Uterus (tissue), 4 donors: ENCODE measurements at places on chromosomes 7 and 10. TPM values are rescaled to one million over a fixed set of nuclear protein-coding genes. Genes with fewer than 3 reads are reported as not detected.
A peak's percentile ranks its signal among the peaks of the same experiment; 100 is the strongest.

GNGT1 gene
- not detected for total RNA-seq

NEBL gene
- total RNA-seq: 2.1 TPM

PNLIP gene
- not detected for total RNA-seq

FAS gene
- 133 TPM for total RNA-seq

MASTL gene
- 6.4 TPM for total RNA-seq

ARHGAP22 gene
- 3.6 TPM for total RNA-seq

CTAGE4 gene
- not detected for total RNA-seq

CYP2C19 gene
- not detected for total RNA-seq

DNA sequence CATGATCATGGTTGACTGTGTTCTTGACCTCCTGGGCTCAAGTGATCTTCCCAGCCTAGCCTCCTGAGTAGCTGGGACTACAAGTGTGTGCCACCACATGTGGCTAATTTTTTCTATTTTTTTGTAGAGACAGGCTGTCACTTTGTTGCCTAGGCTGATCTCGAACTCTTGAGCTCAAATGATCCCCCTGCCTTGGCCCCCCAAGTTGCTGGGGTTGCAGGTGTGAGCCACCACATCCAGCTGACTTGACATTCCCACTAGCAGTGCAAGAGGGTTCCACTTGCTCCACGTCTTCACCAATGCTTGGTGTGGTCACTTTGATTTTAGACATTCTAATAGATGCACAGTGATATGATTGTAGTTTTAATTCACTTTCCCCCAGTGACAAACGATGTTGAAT lies 25.1 kb downstream of the CYP26A1 start:
- no peak for DNase-seq

GRCh38 chr10:96651998-96652431 lies 65.2 kb upstream of the TM9SF3 start:
- DNase-seq: no peak

DNA sequence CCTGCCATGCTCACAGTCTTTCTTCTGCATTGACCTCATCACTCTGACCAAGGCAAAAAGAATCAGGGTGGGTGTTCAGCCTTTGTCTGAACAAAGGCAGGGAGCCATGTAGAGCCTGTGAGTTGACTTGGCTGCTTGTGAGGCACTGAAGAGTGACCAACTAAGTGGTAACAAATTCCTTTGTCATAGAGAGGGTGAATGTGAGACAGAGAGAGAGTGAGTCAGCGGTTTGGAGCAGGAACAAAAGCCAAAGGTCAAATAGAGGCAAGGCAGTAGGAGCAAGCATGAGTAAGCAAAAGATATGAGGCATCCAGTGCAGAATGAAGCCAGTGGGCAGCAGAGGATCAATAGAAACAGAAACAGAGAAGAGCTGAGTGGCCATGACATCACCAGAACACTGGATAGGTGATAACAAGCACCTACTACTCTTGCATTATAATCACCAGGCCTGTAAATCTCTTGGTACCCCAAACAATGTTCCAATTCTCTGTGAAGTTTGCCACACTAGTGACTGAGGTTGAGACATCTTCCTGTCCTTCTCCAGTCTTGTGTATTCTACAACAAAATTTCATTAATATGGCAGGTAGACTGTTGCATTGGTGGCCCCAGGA lies 116.2 kb upstream of the LAMB4 start:
- DNase-seq: no peak

GRCh38 chr10:58806323-58806722 lies 293.7 kb downstream of the BICC1 start:
- no peak for DNase-seq

GRCh38 chr10:80371467-80371866 lies 14.9 kb downstream of the DYDC2 start:
- DNase-seq: no peak

DNA sequence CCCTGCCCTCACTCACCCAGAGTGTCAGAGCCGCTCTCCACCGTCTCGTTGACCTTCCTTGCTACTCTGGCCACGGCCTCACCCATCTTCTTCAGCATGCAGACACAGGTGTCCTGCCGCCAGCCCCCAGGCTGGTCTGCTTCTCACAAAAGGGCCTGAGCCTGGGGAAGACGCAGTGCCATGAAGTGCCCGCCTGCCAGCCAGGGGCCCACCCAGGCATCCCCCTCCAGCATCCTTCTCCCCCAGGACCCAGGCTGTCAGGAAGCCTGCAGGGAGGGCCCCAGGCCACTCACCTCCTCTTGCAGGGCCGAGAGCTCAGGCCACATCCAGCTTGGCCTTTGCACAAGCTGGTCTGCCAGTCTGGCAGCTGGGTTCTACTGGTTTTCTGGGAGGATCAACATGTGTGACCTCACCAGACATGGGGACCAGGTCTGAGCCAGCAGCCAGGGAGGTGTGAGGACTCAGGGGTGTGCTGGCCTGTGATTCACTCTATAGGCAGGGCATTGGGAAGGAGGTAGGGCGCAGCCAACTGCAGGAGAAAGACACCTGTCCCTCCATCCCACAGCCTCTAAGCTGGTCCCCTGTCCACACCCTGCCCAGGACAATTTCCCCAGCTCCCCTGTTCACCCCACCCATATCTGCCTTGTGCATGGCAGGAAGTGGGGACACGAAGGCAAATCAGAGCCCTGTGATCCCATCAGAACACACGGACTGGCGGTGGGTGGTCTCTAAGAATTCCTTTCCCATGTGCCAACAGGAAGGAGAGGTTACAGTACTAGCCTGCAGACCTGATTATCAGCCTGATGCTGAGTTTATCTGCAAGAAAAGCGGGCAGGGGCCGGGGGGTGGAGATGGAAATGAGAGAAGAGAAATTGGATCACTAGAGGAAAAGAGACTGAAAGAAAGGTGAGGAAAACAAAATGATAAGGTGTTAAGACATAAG lies 5.7 kb downstream of the LRRC20 start:
- no peak for DNase-seq

- DNase-seq: no peak
These were observed 600.9 kb upstream of the MKI67 start for GRCh38 chr10:128727114-128727513.

GRCh38 chr10:62788861-62789467 lies 15.6 kb upstream of the ADO start:
- DNase-seq: no peak

GRCh38 chr7:70416347-70416985 lies 715.5 kb upstream of the GALNT17 start:
- DNase-seq: no peak

- no peak for DNase-seq
These were observed 28.5 kb upstream of the PSMG3 start for GRCh38 chr7:1598286-1598685.

DNA sequence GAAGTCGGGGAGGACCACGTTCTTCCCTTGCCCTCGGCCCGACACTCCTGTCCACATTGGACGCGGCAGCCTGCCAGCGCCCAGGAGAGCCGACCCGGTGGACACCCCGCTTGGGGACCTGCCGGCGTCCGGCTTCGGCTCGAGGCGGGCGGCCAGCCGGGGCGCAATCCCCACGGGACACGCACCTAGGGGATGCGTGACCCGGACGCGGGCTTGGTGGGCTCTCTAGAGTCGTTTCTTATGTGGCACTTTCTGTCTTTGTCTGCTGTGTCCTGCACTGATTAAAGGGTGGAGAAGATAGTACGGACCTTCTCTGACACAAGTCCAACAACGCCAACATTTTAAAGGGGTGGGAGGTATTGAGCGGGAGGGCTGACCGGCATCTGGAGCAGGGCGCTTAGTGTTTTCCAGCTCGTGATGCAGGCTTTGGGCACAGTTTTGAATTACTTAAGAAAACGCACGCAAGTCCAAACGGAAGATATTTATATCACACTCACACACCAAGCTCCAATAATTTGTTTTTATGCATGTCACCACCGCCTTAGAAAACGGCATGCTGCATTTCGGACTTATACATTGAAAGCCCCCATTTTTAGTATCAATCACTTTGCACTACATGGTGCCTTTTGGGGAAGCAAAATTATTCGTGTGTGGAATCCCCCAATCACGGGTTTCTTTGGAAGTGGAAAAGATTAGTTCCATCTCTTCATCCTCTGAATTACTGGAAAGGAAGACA lies 3.9 kb upstream of the SPAG6 start:
- DNase-seq: no peak

- no peak for DNase-seq
These were observed 147.5 kb downstream of the RAB11FIP2 start for GRCh38 chr10:117899181-117899683.

GRCh38 chr10:117257721-117258120 lies 16.8 kb downstream of the SLC18A2 start:
- DNase-seq: no peak

DNA sequence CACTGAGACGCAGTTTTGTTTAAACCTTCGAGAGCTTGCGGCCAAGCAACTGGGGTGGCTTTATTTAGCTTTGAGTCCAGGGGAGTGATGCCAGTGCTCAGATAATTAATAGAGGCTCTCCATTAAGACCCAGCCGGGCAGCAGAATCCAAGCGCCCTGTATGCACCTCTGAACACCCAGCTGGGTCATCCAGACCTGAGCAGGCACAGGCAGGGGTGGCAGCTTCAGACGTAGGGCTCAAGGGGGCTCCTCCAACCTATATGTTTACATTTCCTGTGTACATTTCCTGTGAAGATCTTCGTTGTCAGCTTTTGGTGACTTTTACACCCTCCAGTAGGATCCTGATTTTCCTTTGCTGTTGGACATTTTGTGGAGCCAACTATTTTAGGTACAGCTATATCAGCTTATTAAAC lies 719.5 kb downstream of the LRMDA start:
- peak; percentile 26 for DNase-seq

- DNase-seq: peak; percentile 46
These were observed 76.8 kb downstream of the TPST1 start for GRCh38 chr7:66281678-66282590.

GRCh38 chr10:91598211-91598977 lies 34.5 kb downstream of the PPP1R3C start:
- no peak for DNase-seq

GRCh38 chr10:95474228-95475002 lies 86.8 kb downstream of the SORBS1 start:
- DNase-seq: peak; percentile 59

- peak; percentile 40 for DNase-seq
These were observed 57.8 kb downstream of the ZRANB1 start for GRCh38 chr10:124999433-125000365.

GRCh38 chr7:43193893-43194292 lies 81.4 kb downstream of the HECW1 start:
- no peak for DNase-seq

- no peak for DNase-seq
These were observed 118.1 kb upstream of the ADCY1 start for GRCh38 chr7:45456105-45456504.

DNA sequence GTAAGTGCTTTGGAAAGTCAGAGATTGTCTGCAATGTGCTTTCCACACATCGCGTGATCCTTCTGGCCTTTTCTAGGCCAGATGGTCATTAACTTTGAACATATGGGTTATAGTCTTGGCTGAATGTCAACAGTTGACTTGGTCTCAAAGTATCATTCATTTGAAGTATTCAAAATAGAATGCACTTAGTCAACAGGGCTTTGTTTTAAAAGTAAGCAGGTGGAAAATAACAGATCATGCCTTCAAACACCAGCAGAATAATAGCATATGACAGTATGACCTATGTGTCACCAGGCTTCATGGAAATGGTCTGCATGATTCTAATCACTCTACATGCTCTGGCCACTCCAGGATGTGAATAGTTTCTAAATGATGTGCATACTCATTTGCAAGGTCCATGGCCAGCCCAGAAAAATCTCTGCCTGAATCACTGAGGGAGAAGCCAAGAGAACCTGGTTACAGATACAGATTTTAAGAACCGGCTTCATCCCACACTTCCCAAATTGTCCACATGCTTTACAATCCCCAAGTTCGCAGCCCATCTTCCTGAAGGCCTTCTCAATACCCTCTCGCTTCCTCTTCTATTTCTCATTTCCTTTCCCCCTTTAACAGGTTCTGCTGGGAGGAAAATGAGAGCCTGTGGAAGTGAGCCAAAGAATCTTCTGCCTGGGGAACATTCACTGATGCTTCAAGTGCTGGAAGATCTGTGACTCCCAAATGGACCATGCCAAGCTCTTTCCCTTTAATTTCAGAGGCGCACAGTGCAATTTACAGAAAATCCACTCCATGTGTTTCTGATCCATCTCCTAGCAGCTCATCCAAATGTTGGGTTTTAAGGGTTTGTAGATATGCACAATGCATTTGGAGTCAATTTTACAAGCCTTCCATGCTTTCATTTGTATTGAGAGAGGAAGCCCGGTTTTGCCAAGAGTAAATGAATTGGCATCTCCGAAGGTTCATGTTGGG lies 122.8 kb upstream of the GDF10 start:
- no peak for DNase-seq

GRCh38 chr10:59993931-59994330 lies 87.6 kb upstream of the CCDC6 start:
- no peak for DNase-seq
